ENCODE measurements at places on chromosomes 16 and 17. TPM values are rescaled to one million over a fixed set of nuclear protein-coding genes. Genes with fewer than 3 reads are reported as not detected.

- DNase-seq = no peak
Observed at GRCh38 chr17:29089601-29090044, 46.7 kb downstream of the PIPOX start.

GRCh38 chr16:22262460-22262859, 34.7 kb upstream of the POLR3E start:
- DNase-seq = no peak

GRCh38 chr17:32226886-32227285, 38.7 kb upstream of the RHBDL3 start:
- DNase-seq = no peak

GRCh38 chr16:31356566-31357323, 1.8 kb downstream of the ITGAX start:
- DNase-seq = no peak

DNA sequence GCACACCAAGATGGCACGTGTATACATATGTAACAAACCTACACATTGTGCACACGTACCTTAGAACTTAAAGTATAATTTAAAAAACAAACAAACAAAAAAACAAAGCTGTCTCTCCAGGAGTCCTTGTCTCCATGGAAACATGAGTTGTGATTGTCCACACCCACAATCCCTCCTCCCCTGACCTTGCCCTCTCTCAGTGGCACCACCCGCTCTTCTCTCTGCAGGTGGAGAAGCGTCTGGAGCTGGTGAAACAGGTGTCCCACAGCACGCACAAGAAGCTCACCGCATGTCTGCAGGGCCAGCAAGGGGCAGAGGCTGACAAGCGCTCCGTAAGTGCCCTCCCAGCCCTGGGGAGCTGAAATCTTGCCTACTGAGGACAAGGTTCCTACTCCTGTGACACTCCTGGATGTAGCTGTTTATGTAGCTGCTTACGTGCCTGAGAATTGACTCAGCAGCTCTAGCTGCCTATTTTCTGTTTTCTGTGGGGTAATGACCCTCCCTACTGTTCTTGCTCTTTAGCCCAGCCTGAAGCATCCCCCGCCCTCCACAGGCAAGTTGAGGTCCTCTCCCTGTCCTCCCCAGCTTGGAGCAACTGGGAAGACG, 107.0 kb downstream of the ARHGAP44 start:
- no peak for DNase-seq

GRCh38 chr17:33974276-33974675, 280.8 kb upstream of the CCL2 start:
- no peak for DNase-seq

DNA sequence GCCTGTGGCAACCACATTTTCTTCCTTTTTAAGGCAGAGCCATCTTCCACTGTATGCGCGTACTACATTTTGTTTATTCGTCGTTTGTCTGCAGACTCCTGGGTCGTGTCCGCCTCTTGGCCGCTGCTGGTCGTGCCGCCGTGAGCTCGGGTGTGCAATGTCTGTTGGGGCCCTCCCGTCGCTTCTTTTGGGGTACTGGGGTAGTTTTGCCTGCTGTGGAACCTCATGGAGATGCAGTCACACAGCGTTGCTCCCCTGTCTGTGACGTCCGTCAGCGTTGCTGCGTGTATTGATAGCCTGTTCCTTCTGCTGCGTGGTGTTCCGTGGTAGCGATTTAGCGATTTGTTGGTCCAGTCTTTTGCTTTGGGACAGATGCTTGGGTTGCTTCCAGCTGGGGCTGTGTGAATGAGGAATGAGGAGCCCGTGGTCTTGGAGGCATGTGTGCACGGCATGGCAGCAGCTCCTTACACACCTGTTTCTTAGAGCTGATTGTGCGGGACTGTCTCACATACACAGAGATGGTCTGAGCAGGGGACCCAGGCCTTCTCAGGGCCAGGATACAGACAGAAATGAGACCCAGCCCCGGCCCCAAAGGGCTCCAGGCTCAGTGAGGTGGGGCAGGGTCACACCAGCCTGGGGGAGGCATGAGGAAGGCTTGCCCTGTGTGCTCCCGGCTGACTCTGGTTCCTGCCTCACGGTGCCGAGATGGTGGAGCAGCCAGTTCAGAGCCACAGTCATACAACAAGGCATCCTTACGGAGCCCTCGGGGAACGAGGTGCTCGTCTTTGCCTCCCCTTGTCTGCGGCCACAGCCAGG, 78.4 kb upstream of the GSE1 start:
- no peak for DNase-seq

DNA sequence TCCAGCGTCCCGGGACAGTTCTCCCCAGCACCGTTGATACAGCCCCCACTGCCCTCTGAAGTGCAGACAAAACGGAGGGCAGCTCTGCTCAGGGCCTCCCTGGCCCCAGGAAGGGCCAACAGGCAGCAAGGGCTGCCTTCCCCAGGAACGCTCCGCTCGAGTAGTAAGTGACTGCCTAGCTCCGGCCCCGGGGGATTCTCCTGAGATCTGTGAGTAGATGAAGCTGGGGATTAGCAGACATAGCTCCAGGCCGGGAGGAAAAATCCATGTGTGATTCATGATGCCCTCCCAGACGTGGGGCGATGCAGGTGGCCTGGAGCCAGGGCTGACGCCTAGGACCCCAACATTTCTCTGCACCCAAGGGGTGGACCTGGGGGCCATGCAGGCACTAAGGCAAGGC, 85.3 kb downstream of the ENGASE start:
- DNase-seq = no peak

GRCh38 chr17:18248300-18248731, 10.2 kb downstream of the FLII start:
- no peak for DNase-seq

- DNase-seq = no peak
Observed at GRCh38 chr17:57670769-57671569, 74.1 kb downstream of the CCDC182 start.

GRCh38 chr16:51193879-51194278, 42.8 kb upstream of the SALL1 start:
- DNase-seq = no peak

DNA sequence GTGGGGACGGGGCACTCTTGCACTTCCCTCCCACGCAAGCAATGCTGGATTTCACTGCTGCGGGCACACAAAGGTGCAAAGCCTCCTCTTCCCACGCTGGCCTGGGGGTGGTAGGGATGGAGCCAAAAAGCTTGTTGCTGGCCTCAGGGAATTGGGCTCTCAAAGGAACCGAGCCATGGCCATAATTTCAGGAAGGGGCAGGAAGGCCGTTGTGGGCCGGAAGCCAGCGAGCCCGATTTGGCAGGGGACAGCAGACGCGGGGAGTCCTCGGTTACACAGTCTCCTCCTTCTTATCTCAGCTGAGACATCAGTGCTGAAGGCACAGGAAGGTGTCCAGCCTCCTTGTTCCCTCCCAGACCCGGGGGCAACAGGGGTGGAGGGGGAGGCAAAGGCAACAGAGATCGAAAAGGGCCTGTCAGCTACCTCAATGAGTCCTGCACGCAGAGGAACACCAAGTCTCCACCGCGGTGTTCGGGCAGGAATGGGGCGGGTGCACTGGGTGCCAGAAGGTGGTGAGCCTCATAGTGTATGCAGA, 59.5 kb downstream of the SLFN11 start:
- no peak for DNase-seq

- DNase-seq = no peak
Observed at GRCh38 chr17:61144137-61144536, 255.5 kb upstream of the TBX2 start.

DNA sequence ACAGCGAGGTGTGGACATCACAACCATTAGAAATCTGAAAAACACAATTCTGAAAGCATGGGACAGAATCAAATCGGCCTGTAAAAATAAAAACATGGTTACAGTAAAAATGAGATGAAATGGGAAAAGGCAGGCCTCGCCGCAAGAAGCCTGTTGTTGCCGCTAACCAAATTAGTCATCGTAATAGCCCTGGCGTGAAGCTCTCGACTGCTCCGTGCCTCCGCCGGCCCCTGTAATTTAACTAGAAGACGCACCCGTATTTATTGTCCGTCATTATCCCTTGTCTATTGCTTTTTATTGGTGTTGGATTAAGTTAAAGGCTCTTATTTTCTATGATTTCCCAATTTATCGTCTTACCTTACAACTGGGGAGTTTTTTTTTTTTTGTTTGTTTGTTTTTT, 334.6 kb upstream of the EEF2KMT start:
- DNase-seq = no peak

DNA sequence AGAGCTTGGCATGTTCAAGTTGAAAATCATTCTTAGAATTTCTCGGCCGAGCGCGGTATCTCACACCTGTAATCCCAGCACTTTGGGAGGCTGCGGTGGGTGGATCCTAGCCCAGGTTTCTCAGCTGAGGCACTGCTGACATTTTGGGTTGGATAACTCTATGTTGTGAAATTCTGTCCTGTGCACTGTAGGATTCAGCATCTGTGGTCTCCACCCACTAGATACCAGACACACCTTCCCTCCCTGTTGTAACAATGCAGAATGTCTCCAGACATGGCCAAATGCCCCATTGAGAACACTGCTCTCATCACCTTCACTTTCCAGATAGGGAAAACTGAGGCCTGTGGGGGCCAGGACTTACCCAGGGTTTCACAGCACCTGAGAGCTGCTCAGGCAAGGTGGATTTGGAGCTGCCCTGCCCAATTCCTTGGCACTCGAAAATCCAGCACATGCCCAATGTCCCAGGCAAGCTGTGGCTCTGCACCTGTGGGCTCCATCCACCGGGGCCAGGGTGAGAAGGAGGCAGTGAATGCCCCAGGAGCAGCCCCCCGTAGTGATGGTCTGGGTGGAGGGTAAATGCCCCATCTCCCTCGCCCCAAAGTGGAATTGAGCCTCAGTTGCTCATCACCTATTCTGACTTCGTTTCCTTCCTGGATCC, 20.2 kb upstream of the TVP23A start:
- DNase-seq = no peak

- no peak for DNase-seq
Observed at GRCh38 chr17:41653421-41653820, 29.0 kb upstream of the KRT17 start.

- DNase-seq = no peak
Observed at GRCh38 chr17:2138318-2138717, 83.4 kb downstream of the HIC1 start.

Gene TRPV3
- total RNA-seq = 0.06 TPM

Gene PDIA2
- total RNA-seq = not detected

Gene C16orf89
- not detected for total RNA-seq

All from glomerular endothelial cell (primary cell).